ENCODE measurements at places on chromosomes 5 and 9. TPM values are rescaled to one million over a fixed set of nuclear protein-coding genes. Genes with fewer than 3 reads are reported as not detected.

COL23A1 gene
- total RNA-seq: not detected

TEX48 gene
- total RNA-seq: not detected

MARVELD2 gene
- 2.2 TPM for total RNA-seq

OR1Q1 gene
- total RNA-seq: not detected

ASS1 gene
- total RNA-seq: 23.5 TPM

FRRS1L gene
- total RNA-seq: under 0.01 TPM

N4BP3 gene
- total RNA-seq: 0.34 TPM

PRRC1 gene
- 37.7 TPM for total RNA-seq

MAP1B gene
- 130 TPM for total RNA-seq

HSD17B3 gene
- total RNA-seq: 0.30 TPM

OMD gene
- not detected for total RNA-seq

MZB1 gene
- not detected for total RNA-seq

GMCL2 gene
- total RNA-seq: not detected

ADGRD2 gene
- not detected for total RNA-seq

WDR38 gene
- total RNA-seq: not detected

BARHL1 gene
- total RNA-seq: not detected

IFNA8 gene
- total RNA-seq: not detected

PTRH1 gene
- 28.9 TPM for total RNA-seq

CEP120 gene
- 11.9 TPM for total RNA-seq

ARHGEF28 gene
- total RNA-seq: 9.2 TPM

IFNA21 gene
- total RNA-seq: not detected

CDH10 gene
- not detected for total RNA-seq

CNTNAP3B gene
- total RNA-seq: 5.8 TPM

CCL27 gene
- total RNA-seq: not detected

ARID3C gene
- not detected for total RNA-seq

COL5A1 gene
- 74.3 TPM for total RNA-seq

FASTKD3 gene
- 9.2 TPM for total RNA-seq

FABP6 gene
- not detected for total RNA-seq

SPINK4 gene
- total RNA-seq: not detected

SHC3 gene
- 3.9 TPM for total RNA-seq

PCAT7 gene
- not detected for total RNA-seq

OLFM1 gene
- total RNA-seq: 0.17 TPM

PDE8B gene
- total RNA-seq: 0.15 TPM

SURF1 gene
- 38.3 TPM for total RNA-seq

MRNIP gene
- 10.6 TPM for total RNA-seq

SOX30 gene
- total RNA-seq: 0.15 TPM

NPR3 gene
- 19.9 TPM for total RNA-seq

FBP2 gene
- total RNA-seq: not detected

LCN15 gene
- total RNA-seq: not detected

MAMDC2 gene
- 2.2 TPM for total RNA-seq

PCDHB13 gene
- total RNA-seq: under 0.01 TPM

FAM221B gene
- total RNA-seq: not detected

ITGA2 gene
- total RNA-seq: 4.8 TPM

HK3 gene
- not detected for total RNA-seq

RORB gene
- 1.3 TPM for total RNA-seq

CDO1 gene
- total RNA-seq: 19.0 TPM

SEMA6A gene
- 0.50 TPM for total RNA-seq

HACD4 gene
- 4.4 TPM for total RNA-seq

PFN3 gene
- total RNA-seq: not detected

QRFP gene
- not detected for total RNA-seq
